ENCODE measurements at places on chromosomes 12 and 14.

DNA sequence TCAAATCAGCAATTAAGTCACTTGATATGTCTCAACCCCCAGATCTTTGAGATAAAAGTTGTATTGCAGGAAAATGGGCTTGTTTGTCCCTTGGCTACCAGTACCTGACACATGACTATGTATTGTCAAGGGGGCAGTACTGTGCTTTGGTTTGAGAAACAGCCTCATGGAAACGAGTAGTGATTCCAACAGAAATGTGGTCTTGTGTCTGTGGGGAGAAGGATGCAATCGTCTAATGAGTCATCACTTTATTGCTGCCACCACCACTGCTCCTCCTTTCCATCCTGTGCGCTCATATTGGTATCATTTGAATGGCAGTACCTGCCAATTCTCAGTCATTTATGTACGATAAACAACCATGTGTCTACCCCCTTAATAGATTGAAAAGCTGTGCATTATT lies 72.8 kb upstream of the ARHGAP5 start:
- DNase-seq = no peak

DNA sequence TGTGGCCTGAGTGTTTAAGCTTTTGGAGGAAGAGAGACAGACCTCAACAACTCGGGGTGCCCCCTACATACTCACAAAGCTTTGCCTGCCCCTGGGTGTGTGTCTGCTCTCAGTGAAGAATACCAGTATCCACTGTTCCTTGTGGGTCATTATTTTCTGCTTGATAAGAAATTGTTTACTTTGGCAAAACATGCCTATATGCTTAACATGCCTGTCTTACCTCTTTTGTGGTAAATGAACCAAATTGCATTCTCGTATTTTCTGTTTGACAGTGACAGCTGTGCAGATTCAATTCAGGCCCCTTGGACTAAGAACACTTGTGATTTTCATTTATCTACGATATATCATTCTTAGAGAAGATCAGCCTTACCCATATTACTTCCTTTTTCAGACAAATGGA lies 50.6 kb upstream of the REP15 start:
- DNase-seq = no peak

- peak; percentile 41 for DNase-seq
These were observed 8.0 kb downstream of the IL22 start for GRCh38 chr12:68245180-68246021.

- no peak for DNase-seq
These were observed 118.8 kb downstream of the LLPH start for GRCh38 chr12:66011731-66012130.

- DNase-seq = no peak
These were observed 8.1 kb downstream of the BCL7A start for GRCh38 chr12:122029620-122030423.

- DNase-seq = no peak
These were observed 5.6 kb upstream of the FBRSL1 start for GRCh38 chr12:132484183-132484890.

GRCh38 chr14:98197933-98198332 lies 1074.1 kb downstream of the BCL11B start:
- DNase-seq = no peak

DNA sequence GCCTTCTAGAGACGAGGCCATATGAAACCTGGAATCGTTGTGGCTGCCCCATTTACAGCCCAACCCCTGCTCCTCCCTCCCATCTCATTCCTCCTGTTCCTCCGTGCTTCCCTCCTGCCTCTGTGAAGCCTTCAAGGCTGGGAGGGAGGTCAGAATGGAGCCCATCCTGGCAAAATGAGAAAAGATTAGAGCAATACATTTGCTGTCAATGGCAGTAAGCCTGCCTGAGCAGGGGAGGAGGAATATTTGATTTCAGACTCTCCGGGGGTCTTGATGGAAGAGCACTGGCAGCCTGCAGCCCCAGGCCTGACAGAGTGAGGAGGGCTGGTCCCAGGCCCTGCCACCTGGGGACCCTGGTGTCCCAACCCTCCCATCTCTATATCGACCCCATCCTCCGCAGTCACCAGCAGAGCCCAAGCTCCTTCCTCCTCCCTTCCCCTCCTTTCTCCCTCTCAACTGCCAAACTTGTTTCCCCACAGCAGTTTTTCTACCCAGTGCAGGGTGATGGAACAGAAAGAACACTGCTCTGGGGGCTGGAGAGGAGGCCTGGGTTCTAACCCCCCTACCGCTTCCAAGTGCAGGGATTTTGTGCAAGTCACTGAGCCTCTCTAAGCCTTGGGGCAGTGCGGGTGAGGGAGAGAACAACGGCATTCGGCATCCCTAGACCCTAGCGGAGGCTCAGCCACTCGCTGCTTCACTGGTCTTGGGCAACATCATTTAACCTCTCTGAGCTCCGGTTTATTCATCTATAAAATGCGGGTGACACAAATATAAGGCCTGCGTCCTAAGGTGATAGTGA lies 16.0 kb upstream of the RACGAP1 start:
- no peak for DNase-seq

- no peak for DNase-seq
These were observed 7.4 kb upstream of the HOXC11 start for GRCh38 chr12:53965281-53966084.

DNA sequence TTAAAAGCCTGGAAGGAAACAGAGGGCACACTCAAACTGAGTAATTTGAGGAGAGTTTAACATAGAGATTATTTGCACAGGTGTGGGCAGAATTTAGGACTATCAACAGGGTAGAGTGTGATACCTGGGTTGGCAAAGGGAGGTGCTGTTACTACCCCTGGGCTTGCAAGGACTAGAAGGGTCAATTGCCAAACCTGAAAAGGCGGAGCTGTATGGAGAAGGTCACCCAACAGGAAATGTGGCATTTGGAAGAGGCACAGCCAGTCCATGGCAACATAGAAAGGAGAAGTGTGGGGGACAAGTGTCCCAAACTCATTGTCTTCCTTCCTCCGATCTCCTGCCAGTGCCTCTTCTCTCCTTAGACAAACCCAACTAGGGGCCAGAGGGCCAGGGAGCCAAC lies 21.6 kb upstream of the MED13L start:
- DNase-seq = no peak

- DNase-seq = no peak
These were observed 86.3 kb downstream of the KIF26A start for GRCh38 chr14:104224506-104225277.

GRCh38 chr12:80620281-80620680 lies 87.2 kb upstream of the MYF6 start:
- no peak for DNase-seq

DNA sequence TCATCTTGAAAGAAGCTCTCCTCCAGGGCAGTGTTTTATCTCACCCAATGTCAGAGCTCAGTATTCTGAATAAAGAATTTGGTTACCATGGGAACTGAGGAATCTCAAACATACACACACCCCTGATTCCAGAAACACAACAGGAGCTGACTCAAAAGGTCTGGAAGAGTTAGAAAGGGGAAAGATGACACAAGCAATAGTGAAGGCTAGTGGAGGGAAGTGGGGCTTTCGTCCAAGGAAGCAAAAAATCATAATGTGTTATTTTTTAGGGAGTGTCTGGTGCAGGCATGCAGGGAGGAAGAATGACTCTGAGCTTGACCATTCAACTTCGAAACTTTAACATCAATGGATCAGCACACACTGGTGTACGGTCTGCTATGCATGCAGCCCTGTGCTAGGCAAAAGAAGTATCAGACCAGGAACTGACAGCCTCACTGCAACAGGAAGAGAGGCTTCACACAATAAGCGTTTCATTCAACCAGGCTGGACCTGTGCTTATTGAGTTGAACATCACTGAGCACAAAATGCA lies 20.3 kb downstream of the HEBP1 start:
- no peak for DNase-seq

- DNase-seq = no peak
These were observed 146.4 kb upstream of the FOXN3 start for GRCh38 chr14:89563471-89563870.

GRCh38 chr14:52327374-52328226 lies 13.5 kb downstream of the PTGER2 start:
- DNase-seq = no peak

- DNase-seq = no peak
These were observed 4.9 kb upstream of the PIP4K2C start for GRCh38 chr12:57586128-57586527.

DNA sequence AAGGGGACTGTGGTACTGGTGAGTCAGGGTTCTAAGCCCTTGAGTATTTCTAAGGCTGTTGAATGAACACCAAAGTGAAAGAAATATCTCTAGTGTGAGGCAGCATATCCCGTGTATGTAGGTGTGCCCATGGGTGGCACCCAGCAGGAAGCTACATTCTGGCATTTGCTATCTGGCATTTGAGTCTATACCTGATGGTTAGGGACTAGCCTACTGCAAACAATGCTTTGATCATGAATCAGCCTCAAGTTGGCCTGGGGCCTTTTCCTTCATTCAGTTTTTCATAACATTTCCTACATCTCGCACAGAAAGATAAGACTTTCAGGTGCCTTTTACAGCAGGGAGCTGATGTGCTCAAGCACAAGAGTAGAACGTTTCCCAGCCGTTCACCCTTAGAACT lies 85.7 kb upstream of the E2F7 start:
- no peak for DNase-seq

DNA sequence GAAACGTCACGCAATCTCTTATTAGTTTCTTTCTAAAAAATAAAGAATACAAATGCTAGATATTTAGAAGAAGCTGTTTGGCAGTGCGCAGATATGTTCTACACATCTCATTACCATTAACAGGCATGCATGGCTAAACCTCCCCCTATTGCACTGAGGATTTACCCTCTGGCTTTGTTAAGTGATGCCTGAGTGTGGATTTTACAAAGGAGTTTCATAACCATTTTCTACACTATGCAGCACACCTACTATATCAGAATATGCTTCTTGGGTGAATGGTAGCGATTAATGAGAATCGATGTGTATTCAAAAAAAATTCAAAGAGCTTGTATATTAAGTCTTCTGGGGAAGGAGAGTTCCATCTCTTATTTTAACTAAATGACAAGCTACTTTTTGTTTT lies 1.1 kb upstream of the RMST start:
- DNase-seq = no peak

DNA sequence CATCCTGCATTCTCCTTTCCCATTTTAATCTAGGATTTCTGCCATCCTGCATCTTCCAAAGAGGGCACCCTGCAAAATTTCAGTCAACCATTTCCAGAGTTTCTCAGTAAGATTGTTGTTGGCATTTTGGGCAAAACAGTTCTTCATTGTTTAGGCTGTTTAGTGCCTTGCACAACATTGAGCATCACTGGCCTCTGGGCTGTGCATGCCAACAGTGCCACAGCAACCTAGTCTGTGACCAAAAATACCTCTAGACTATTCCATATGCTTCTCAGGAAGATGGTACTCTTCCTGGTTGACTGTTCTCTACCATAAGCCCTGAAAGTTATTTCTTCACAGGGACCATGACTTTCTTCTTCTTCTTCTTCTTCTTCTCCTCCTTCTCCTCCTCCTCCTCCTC lies 32.5 kb upstream of the ISM2 start:
- DNase-seq = no peak

DNA sequence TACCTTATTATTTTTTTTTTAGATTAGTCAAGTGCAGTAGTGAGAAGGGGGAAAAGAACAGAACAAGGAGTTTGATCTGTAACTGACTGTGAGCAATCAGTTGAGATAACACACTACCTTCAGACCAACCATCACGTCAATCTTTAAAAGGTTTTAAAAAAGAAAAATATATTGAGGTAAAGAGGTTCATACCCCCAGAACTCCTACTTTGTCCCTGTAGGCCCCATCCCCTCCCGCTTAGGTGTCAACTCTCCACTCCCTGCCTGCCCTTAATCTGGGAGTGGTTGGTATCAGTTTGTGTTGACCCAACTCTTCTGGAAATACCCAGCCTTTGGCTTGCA lies 16.2 kb downstream of the MMP14 start:
- DNase-seq = no peak
